A172 (cell line): ENCODE measurements at places on chromosomes 3 and 15.

GRCh38 chr15:63453186-63453905 lies 51.0 kb upstream of the USP3 start:
- no peak for DNase-seq

- DNase-seq: no peak
Measured at GRCh38 chr3:188154809-188155574, 1.0 kb downstream of the LPP start.

DNA sequence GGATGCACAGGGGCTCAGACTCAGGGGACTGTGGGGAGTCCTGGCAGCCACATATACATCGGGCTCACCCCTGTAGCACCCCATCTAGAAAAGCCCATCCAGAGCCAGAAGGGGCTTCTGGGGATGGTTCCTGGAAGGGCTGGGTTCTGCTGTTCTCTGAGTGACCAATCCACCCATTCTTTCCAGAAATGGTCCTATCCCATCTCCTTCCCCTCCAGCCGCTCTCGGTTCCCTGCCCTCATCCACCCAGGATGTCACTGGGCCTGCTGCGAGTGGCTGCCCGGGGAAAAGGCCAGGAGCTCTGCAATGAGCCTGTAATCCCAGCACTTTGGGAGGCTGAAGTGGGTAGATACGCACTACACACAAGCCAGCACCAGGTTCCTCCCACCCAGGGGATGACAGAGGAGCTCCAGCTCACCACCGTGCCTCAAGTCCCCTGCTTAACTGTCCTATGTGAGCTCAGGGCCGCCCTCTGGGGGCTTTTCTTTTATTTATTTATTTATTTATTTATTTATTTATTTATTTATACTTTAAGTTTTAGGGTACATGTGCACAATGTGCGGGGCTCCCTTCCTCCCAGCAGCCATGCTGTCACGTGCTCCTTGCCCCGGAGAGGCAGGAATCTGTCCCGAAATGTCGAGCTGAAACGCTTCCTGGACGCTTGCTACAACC lies 13.6 kb upstream of the CSK start:
- DNase-seq: no peak

GRCh38 chr3:177842743-177843734 lies 645.8 kb upstream of the TBL1XR1 start:
- DNase-seq: no peak

DNA sequence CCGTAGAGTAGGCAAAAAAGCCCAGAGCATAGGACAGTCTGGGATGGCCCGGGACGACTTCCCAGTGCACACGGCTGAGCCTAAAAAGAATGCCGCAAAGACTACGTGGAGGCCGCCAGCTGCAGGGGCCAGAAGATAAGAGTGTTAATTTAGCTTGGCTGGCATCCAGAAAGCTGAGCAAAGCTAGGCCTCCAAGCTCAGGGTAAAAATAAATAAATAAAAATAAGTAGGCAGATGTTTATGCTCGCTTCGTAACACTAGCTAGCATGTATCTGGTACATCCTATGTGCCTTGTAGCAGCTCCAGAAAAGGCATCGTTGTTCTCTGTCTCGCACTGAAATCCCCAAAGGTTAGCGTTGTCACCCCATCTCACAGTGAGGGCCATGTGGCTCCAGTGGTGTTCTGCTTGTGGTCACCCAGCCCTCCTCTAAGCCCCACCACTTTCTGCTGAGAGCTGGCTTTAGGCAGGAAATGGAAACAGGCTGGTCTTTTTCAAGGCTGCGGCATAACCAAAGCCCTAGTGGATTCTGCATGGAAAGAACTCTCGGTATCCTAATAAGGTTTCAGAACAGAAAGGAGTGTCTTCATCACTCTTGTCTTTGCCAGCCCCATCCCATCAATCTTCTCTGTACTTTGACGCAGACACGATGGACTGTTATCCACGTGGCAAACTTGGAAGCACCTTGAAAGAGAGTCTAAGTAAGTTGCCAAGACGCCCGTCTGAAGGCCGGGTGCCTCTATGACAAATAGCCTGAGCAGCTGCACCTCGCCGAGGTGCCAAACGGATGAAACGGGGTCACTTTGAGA lies 58.1 kb upstream of the MEF2A start:
- DNase-seq: no peak

DNA sequence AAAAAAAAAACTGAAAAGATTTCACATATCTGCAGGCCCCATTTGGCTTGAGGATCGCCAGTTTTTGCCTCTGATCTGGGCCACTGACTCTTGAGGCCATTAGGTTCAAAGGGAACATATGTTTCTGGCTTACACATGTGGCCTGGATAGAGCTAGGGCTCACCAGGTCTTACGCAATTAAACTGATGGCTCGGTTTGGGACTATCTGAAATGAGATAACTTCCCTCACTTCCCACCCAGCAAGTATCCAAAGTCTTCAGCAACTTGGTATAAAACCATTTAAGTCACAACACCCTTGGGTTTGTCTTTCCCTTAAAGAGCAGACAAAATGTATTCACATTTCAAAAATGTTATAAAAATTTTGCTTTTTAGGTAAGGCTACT lies 36.3 kb downstream of the LRIG1 start:
- no peak for DNase-seq

DNA sequence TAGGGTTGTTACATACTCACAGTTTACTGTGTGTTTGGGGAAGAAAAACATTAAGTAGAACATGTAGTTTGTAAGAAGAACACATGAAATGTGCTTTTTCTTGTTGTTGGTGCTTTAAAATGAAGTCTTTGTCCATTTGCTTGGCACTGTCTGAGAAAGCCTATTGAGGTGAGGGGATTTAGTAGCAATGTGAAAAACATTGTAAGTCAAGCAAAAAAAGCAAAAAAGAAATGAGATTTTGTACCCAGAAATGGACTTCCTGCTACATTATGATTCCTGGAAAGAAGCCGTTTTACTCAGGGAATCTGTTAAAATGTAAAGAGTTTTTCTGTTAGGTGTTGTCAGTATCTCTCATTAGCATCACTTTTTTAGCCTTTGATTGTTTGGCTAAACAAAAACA lies 59.9 kb downstream of the KAT2B start:
- no peak for DNase-seq

GRCh38 chr3:45309876-45310275 lies 78.5 kb upstream of the LARS2 start:
- no peak for DNase-seq

DNA sequence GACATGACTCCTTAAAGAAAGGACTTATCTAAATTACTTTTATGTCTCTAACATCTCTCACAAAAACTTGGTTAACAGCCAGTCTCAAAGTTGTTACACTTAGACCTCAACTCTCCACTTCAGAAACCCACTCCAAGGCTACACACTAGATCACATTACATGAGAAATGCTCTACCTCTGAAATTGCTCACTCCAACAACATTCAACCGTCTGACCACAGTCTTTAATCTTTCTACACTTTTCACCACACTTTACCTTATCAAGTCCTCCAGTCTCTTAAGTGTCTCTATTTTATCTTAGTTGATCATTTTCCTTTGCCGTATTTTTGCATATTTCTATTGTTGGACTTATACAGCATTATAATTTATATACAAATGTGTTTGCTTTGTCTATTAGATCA lies 5.8 kb downstream of the SLC12A6 start:
- DNase-seq: no peak
